ENCODE measurements at places on chromosomes 2 and 18.
A peak's percentile ranks its signal among the peaks of the same experiment; 100 is the strongest.

DNA sequence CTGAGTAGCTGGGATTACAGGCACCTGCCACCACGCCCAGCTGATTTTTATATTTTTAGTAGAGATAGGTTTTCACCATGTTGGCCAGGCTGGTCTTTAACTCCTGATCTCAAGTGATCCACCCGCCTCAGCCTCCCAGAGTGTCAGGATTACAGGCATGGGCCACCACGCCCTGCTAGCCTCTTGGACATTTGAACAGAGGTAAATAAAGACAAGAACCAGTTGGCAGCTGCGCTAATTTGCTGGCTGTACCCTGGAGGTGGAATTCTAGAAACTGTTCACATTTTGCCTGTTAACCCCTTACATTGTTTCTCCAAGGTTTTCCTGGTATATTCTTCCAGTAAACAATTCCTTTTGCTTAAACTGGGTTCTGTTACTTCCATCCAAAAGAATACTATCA, 132.9 kb downstream of the CDH2 start:
- DNase-seq, result no peak

DNA sequence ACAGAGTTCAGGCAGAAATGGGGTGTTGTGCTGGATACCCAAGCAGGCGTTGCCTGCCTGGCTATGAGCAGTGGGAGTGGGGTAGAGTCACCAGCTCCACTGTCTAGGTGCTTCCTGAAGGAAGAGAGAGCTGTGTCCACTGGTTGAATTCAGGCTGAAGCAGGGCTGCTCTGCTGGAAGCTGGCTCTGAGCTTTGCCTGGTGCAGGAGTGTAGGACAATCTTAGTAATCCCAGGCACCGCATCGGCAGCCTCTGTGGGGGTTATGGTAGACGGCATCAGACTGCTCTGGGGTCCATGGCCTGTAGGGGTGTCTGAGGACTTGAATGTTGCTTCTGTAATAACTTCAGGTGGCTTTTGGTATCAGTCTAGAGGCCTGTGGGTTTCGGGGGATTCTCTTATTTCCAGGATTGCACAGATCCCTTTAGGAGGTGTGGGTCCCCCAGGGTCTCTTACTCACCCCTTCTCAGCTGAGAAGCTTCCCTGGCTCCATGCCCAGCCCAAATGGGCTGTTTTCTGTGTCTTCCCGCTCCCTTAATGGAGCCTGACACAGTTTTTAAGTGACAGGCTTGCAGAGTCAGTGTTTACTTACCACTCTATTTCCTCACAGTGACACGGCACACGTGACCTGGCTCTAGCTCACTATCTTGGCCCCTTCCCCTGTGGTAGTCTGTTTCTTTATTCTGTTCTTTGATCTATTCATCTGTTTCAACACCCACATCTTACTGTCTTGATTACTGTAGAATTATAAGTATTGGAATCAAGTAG, 644.3 kb downstream of the CBLN2 start:
- no peak for DNase-seq

- no peak for DNase-seq
Measured at GRCh38 chr2:112050316-112050715, 4.8 kb upstream of the TMEM87B start.

DNA sequence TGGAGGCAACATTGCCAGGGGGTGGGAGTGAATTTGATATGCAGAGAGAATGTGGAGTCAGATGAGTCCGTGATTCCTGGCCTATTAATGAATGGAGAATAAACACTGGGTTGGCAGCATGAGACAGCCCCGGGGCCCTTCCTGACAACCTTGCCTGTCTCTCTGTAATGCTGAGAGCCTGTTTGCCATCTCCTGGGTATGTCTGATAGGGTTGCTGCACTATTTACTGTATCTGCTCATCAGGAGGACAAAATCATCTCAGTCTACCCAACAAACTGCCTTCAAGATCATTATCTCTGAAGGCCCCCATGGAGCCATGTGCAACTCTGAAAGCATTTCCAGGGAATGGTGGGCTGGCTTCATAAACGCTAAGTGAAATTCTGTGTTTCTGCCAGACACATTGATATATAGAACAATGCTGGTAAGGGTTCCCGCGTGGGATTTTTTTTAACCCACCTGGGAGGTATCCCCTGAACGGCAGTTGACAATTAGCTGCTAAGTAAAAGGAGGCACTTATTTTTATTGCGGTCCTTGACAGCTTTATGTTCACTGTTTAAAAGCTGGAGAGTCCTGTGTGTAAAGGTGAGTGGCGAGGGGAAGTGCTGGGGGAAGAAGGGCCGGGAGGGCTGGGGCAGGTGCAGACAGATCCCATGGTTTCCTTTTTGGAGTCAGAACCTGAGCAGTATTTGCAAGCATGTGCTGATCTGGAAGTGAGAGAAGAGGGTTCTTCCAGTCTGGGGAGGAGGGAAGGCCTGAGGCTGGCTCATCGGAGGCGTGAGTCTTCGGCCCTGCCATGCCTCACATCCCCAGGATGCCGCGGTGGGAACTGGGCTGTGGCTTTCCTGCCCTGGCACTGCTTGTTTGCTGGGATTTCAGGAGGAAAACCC, 64.8 kb downstream of the ARHGAP25 start:
- no peak for DNase-seq

DNA sequence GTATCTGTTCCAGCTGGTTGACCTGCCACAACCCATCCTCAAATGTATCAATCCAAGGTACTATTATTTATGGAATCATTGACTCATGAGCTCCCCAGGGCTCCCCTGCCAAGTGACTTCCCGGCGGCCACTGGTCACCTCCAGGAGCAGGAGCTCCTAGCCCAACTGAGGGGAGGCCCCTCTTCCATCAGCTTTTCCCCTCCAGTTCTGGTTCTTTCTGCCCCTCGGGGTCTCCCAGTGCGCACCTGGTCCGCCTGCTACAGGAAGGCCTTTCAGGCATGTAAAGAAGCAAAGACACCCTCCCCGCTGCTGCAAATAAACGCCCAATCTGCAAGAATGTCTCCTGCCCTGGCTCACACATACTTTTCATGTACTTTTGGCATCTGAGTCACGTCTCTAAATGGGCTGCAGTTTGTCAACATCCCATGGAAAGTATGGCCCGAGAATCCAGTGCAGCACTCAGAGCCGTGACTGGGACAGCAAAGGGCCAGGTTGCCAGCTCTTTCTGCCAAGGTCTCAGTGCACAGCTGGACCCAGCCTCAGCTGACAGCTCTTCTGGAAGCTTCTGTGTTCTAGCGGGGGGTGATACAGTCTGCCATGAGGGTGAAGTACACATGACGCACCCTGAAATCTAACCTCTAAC, 41.4 kb downstream of the KLHL29 start:
- DNase-seq, result no peak

GRCh38 chr2:487186-488079, 189.8 kb downstream of the TMEM18 start:
- DNase-seq, result no peak

- no peak for DNase-seq
Measured at GRCh38 chr2:182426082-182426917, 536 bp downstream of the PDE1A start.

GRCh38 chr2:152497481-152498052, 162.6 kb downstream of the FMNL2 start:
- DNase-seq, result peak; percentile 22

DNA sequence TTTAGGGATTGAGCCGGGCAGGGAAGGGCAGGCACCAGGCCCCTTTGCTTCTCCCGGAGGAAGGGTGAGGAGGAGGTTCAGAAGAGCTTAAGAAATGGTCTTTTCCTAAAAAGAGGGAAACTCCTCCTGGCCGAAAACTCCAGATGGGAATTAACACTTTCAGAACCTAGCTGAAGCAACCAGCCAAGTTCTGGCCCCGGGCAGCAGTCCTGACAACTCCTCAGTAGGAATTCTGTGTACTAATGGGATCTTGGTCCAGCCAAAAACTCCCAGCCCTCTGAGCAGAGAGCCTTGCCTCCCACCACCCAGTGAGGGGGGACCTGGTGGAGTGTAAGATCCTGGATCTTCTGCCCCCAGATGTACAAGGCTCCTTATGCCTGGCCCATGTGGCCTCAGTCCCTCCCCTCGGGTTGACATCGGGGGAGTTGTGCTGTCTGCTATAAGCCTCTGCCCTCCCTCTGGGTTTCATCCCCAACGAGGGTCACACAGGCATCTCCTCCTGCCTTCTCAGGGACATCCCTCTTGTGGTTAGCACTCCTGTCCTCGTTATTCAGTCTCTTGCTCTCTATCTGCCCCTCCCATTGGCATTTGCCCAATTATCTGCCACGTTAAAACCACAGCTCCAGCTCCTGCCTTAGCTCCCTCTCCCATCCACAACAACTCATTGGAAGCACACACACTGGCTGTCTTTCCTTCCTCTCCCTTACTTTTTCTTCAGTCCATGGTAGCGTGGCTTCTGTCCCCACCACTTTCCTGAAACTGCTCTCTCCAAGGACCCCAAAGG, 184.6 kb downstream of the CYP26B1 start:
- DNase-seq, result no peak

DNA sequence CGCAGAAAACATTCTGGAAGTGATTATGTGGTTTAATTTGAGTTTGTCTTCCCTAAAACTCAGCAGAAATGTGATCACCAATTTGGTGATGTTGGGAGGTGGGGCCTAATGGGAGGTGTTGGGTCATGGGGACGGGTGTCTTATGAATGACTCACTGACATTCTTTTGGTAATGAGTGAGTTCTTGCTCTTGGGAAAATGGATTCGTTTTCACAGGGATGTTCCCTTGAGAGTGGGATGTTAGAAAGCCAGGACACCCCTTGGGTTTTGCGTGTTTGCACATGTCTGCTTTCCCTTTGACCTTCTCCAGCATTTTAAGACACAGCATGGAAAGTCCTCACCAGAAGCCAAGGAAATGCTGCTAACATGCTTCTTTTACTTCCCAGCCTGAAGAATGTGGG, 321.5 kb upstream of the NT5C1B start:
- no peak for DNase-seq

DNA sequence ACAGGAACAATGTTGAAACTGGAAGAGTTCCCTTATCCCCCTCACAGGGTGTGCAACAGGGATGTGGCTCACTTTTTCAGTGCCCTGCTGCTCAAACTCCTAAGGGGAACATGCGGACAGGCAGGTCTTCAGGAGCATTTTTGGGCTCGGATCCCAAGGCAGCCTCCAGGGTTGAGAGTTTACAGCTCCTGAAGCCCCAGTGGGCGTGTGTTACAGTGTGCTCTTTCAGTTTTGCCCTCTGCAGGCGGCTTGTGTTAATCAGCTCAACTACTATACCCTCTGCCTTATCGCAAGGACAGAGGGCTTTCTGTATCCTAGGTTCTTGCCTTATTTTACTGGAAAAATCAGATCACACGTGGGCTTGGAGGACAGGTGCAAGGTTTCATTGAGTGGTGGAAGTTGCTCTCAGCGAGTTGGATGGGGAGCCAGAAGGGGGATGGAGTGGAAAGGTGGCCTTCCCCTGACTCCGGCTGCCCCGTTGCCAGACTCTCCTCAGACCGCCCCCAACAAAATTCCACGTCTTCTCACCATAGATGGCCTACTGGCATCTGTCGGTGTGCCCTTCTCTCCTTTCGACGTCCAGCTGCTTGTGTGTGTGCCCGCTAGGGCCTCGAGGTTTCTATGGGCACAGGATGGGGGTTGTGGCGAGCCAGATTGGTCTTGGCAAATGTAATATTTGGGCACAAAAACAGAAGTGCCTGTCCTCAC, 541.9 kb downstream of the TMX3 start:
- no peak for DNase-seq

DNA sequence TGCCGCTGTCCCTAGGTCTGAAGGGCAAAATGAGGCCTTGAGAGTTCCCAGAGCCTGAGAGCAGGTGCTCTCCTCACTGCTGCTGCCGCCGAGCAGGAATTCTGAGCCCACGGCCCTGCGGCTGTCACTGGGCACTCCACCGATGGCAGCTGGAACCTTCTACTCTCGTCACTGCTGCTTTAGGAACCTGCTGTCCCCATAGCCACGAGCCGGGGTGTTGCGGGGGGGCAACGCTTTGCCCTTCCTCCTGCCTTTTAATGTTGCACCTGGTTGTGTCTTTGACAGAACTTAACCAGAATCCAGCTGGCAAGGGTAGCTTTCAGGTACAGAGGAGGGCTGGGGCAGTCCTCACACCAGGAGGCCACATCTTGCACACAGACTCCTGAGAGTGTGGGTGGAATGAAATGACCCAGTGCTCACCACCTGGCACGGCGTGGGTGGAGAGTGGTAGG, 32.3 kb downstream of the NCK2 start:
- no peak for DNase-seq

DNA sequence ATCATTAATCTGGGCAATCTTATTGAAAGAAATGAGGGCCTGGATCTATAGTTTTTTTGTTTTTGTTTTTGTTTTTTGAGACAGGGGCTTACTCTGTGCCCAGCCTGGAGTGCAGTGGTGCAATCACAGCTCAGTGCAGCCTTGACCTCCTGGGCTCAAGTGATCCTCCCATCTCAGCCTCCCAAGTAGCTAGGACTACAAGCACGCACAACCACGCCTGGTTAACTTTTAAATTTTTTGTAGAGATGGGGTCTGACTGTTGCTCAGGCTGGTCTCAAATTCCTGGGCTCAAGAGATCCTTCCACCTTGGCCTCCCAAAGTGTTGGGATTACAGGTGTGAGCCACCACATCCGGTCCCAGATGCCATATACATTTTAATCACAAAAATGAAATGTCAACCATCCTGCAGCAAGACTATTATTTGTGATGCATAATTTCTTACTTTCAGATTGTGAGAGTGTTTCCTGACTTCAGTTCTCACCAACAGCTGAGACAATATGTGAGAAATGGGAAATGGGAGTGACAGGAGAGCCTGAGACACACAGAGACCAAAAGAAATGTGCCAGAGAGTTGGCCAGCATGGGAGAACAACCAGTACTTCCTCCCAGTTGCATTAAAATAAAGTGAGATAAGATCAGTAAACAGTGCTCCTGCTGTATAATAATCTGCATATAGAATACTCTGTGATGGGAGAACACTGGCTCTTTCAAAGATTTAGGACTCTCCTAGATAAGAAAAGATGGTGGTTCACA, 87.6 kb downstream of the METTL8 start:
- DNase-seq, result no peak
